ENCODE measurements at places on chromosomes 12 and 14. TPM values are rescaled to one million over a fixed set of nuclear protein-coding genes. Genes with fewer than 3 reads are reported as not detected.

AQP5 gene
- total RNA-seq: not detected

KRT71 gene
- total RNA-seq: not detected

HSP90AA1 gene
- 669 TPM for total RNA-seq

KRT73 gene
- not detected for total RNA-seq

EVL gene
- 33.9 TPM for total RNA-seq

TAS2R14 gene
- 4.1 TPM for total RNA-seq

RNF212B gene
- not detected for total RNA-seq

PZP gene
- not detected for total RNA-seq

OR6C4 gene
- not detected for total RNA-seq

OAS2 gene
- 2.9 TPM for total RNA-seq

SLCO1B1 gene
- total RNA-seq: not detected
